ENCODE measurements at places on chromosomes 11 and 22.

DNA sequence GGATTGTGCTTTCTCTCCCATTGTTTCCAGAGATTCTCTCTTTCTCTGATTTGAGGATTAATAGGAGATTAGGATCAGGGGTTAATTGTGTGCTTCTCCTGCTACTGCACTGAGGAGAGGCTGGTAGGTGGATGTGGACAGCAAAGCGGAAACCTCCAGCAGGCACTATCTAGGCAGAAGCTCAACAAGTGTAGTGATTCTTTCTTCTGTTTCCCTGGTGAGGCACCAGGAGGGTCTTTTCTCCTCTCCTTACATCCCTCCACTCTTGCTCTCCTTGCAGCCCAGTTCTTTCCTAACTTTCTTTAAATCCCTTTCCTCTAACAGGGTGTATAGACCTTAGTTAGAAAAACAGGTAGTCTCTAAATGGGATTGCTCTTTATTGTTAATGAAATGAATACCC lies 1.9 kb upstream of the ZBTB16 start:
- DNase-seq: no peak

DNA sequence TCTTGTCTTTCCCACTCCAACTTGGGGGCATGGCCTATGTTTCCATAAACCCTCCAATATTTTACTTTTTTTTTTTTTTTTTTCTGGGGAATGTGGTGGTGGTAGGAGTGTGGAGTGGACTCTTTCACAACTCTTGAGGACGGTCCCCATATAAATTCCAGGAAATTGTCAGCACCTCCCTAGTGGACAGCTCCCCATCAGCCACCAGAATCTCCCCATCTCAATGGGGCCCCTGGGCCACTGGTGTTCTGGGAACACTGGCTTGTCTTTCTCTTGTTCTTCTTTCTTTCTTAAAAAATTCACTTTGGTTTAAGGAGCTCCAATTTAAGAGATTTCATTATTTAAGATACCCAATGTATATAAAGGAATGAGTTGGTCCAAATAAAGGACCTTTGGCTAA lies 74.1 kb downstream of the ADM start:
- no peak for DNase-seq

DNA sequence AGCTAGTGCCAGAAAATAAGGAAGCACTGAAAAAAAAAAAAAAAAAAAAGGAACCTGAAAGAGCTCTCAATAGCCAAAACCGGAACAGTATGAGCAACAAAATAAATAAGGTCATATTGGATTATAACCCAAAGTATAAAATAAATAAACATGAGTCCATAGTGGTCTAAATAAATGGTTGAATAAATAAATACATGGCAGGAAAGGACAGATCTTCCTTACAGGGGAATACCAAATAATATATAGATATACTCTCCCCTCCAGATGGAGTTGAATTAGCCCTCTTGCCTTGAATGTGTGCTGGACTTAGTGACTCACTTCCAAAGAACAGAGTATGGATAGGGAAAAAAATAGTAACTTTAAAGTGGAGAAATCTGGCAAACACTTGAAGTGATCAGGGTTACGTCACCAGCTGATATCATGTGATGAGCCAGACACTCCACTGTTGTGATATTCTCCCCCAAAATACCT lies 14.3 kb upstream of the ARRB1 start:
- no peak for DNase-seq

DNA sequence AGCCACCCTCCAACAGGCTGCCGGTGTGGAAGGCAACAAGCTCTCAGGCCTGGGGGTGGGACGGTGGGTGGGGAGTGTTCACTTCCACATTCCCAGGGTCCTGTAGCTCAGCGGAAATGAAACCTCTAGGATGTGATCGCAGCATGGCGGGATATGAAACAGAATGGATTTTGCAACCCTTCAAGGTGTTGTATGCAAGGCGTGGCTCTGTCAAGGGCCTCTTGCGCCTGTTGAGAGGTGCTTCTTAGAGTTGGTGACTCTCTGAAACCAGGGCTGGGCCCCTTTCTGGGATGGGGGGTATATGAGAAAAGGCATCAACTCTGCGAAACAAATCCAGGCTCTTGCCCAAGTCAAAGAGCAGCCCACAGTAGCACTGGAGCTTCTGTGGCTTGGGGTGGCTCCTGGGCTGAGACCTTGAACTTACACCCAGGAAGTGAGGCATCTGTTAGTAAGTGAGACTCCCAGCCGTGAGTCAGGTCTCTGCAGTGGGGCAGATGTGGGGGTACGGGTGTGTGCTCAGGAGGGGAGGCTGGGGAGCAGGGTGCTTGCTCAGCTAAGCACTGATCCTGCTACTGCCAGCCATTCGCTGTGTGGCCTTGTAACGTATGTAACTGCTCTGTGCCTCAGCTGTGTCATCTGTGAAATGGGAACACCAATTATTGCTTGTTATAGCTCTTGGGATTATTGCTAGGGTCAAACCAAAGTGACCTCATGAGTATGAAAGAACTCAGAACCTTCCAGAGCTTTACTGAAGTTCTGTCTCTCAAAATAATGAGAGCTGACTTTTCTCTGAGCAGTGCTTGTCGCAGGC lies 28.3 kb downstream of the NECTIN1 start:
- no peak for DNase-seq

GRCh38 chr11:87604350-87604749 lies 566.6 kb downstream of the TMEM135 start:
- DNase-seq: no peak

GRCh38 chr11:37811349-37811748 lies 1213.3 kb upstream of the RAG2 start:
- DNase-seq: no peak

DNA sequence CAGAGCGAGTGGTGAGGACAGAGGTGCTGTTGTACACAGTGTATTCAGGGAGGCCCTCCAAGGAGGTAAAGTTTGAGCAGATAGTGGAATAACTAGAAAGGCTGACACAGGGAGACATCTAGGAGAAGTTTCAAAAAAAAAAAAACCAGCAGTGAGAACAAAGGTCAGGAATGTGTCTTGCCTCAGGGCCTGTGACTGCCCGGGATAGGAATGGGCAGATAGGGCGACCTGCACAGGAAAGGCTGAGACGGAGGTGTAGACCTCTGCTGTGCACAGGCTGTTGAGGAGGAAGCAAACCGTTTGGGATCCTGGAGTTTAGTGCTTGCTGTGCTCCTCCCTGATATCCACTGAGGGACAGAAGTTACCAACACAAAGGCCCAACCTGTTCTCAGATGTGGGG lies 406.5 kb upstream of the B3GAT1 start:
- DNase-seq: no peak

DNA sequence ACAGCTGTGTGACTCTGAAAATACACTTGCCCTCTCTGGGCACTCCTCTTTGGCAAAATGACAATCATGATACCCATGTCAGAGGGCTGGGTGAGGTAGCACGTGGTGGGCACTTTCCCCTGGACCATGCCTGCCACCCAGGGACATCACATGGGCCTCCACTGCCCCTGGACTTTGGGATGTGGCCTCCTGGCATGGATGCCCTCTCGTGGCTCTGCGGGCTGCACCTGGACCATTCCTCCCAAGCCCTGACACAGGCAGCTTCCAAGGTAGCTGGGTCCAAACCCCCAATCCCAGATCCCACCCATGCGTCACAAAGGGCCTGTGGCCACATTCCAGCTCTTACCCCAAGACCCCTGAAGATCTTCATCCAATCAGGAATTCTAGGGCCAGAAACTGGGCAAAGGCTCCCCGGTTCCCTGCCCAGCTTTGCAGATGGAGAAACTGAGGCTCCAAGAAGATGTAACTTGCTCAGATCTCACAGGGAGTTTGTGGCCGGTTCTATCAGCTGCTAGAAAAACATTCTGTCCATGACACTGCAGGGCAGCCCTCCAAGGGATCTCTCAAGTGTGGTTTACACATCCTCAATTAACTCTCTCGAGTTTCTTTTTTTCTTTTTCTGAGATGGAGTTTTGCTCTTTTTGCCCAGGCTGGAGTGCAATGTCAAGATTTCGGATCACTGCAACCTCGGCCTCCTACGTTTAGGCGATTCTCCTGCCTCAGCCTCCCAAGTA lies 35.4 kb upstream of the CYB5R3 start:
- DNase-seq: no peak

- DNase-seq: peak; percentile 47
Observed at GRCh38 chr11:66745356-66746235, 16.6 kb upstream of the SPTBN2 start.

GRCh38 chr11:1306186-1307162 lies 3.0 kb downstream of the TOLLIP start:
- no peak for DNase-seq

- peak; percentile 70 for DNase-seq
Observed at GRCh38 chr11:123577081-123577598, 77.3 kb downstream of the SCN3B start.

DNA sequence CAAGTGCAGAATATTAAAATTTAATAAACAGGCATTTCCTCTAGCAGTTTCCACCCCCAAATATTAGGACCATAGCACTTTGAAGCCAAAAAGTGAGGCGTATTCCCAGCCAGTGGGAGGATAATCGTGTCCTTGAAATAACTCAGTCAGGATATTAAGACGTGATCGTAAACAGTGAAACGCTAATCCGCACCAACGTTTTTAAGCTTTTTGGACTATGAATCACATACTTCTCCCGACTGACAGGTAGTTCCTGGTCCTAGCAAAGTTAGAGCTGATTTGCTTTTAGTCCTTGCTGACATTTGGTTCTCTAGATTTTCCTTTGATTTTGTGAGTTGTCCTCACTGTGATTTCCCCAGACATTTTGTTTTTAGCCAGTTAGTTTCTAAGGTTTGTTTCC lies 197.1 kb upstream of the ARHGAP20 start:
- no peak for DNase-seq

DNA sequence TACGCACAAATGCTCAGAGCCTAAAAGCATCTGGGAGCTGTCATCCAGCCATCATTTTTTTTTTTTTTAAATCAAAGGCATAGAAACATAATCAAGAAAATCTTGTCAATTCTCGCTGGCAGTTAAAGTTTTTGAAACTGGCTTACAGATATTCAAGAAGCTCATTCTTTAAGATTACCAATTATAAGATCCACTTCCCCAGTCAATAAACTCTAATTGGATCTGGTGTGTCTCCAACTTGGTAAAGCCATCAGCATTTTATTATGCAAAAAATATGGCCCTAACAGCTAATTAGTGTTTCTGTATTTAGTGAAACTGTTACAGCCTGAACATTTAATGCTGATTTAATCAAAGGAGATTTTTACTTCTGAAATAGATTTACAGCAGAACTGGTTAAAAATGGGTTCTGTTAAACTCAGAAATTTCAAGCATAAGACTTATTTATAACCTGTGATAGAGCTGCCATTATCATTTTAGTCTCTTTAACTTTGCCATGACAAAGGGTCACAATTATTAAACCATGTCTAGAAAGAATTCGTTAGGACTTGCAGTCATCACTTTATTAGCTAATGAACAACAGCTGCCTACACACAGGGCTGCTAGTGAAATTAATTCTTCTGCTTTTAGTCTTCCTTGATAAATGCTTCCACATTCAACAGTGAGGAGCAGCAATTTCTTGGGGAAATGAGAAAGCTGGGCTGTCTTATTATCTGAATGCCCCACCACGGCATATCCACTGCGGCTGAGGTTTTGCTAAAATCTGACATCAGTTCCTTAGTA lies 176.4 kb upstream of the PITPNB start:
- DNase-seq: no peak

- no peak for DNase-seq
Observed at GRCh38 chr11:111631666-111632039, 29.4 kb downstream of the SIK2 start.

- no peak for DNase-seq
Observed at GRCh38 chr11:10181811-10182210, 112.2 kb downstream of the SBF2 start.

DNA sequence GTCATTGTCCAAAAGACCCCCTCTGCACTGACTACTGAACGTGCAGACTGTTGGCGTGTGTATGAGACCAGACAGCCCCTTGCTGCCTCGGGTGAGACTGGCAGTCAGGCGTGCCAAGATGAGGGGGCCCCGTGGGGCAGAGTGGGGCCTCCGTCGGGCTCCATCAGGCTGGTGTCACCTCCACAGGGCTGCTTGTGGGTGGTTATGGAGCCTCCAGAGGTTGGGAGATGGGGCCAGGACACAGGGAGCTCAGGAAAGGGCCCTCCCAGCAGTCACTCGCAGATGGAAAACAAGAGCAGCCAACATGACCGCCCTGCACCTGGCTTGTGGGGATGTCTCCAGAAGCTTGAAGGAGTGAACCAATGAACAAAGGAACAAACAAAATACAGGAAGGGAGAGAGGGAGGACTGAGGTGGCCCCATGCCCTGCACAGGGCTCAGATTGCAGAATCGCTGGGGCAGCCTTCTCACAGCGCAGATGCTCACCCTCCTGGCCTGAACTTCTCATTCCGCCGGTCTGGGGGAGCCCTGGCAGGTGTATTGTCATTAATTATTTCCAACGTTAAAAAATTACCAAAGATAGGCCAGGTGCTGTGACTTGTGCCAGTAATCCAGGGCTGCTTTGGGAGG lies 5.5 kb upstream of the PHLDA2 start:
- DNase-seq: no peak

- DNase-seq: no peak
Observed at GRCh38 chr22:43381693-43382092, 30.1 kb upstream of the MPPED1 start.

GRCh38 chr22:29914165-29914564 lies 31.2 kb downstream of the MTMR3 start:
- DNase-seq: no peak

- DNase-seq: no peak
Observed at GRCh38 chr11:11948242-11948947, 60.0 kb downstream of the DKK3 start.

DNA sequence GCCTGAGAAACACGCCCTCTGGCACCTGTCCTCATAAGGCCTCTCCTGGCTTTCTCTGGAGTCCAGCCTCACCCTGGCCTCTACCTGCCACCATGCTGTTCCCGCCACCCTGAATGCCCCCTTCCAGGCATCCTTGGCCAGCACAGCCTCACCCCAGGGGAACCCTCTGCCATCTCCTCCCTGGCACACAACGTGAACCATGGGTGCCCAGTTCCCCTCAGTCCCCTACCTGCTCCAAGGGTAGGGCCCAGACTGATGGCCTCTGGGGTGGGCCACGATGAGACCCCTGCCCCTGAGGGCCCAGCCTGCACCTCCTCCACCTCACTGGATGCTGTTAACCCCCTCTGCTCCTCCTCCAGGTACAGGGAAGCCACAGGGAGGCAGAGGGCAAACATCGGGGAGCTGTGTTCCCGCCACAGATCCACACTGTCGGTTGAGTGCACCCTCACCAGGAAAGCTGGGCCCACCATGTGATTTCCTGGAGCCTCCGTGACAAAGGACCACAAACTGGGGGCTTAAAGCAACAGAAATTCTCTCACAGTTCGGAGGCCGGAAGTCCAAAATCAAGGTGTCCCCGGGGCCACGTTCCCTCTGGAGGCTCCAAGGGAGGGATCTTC lies 169.6 kb downstream of the BRD1 start:
- DNase-seq: no peak

GRCh38 chr11:80843266-80843974 lies 1402.6 kb upstream of the TENM4 start:
- no peak for DNase-seq

- no peak for DNase-seq
Observed at GRCh38 chr11:2549876-2550605, 105.2 kb downstream of the KCNQ1 start.
